ENCODE measurements at places on chromosomes 2 and 18.

- DNase-seq, result no peak
Observed at GRCh38 chr2:176876493-176877103, 336.0 kb upstream of the HNRNPA3 start.

DNA sequence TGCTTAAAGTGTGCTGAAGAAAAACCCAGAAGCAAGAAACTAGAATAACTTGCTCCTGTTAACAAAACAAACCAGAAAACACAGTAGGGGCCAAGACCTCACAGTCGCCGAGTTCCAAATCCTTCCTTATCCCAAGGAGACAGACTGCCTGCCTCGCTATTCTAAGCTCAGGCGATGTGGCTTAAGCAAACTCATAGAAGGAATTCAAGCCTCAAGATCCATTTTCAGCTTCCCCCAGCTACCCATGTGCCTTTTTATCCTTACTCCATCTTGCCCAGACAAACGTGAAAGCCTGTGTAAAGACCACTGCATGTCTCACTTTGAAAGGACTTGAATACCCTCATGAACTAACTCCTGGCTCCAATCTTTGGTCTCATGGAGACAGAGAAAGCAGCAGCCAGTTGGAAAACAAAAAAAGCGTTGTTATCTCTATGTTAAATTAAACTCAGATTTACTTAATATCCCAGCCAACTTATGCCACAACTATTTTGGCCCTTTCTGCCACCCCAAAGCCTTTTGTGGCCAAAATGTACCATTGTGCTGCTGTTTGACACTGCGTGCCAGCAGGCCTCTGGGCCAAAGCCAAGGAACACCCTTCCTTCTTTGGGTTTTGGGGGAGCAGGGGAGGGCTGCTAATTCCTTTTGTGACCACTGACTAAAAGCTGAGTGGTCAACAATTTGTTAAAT, 123.2 kb upstream of the FZD5 start:
- DNase-seq, result no peak

DNA sequence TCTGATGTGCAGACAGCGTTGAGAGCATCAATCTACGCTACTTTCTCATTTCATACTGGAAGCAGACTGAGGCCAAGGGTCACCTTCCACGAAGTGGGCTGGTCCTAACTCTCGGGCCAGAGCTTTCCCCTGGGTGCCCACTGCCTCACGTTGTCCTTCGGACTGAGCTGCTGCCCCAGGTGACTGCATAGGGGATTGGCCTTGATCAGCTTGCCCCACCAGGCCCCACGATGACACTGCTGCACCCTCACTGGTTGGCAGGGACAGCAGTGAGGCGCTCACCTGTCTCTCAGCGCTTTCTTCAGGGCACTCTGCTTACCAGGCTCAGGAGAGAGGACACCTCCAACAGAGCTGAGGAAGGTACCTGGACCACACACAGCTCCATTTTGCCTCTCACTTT, 47.3 kb downstream of the CABLES1 start:
- DNase-seq, result no peak

- peak; percentile 29 for DNase-seq
Observed at GRCh38 chr2:224217233-224217961, 178.3 kb upstream of the SERPINE2 start.

GRCh38 chr2:182883451-182883850, 17.0 kb upstream of the FRZB start:
- peak; percentile 64 for DNase-seq

DNA sequence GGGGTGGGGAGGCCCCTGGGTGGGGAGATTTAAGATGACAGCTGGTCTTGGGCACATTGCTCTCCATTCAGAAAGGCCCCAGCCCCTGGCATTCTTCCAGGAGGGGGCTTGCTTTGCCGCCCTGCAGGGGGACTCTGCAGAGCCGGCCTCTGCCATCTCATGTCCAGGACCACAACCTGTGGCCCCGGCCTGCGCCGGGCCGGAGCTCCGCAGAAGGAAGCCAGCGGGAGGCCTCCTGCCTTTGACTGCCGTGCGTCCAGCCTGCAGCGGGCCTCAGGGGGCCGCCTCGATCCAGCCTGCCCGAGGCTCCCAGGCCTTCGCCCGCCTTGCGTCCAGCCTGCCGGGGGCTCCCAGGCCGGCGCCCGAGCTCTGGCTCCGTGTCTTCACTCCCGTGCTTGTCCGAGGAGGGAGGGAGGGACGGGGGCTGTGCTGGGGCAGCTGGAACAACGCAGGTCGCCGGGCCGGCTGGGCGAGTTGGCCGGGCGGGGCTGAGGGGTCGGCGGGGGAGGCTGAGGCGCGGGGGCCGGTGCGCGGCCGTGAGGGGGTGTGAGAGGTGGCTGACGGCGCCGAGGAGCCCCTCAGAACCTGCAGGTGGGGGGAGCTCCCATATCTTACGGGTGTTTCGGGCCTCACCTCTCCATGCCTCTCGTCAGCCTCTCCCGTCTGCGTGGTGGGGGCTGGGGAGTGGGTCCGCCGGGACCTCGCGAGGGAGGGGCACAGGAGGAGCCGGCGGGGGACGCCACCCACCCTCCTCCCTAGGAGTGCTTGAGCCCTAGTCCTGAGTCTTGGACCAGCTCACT, 20.4 kb downstream of the GPC1 start:
- DNase-seq, result no peak

DNA sequence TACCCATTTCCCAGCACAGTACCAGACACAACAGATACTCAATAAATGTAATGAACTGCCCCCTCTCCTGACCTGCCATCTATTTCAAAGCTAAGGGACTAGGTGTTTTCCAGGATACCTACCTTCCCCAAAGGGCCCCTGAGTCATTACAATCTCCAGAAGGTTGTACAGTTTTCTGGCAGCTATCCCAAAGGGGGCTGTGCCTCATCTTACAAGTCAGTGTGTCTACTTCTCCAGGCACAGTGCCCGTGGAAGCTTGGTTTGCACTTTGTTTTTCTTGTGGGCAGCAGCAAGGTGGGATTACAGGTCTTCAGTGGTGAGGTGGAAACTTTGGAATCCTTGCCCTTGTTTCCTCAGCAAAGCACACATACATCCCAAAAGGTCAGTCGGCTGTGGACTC, 62.8 kb upstream of the CYP26B1 start:
- DNase-seq, result peak; percentile 65

DNA sequence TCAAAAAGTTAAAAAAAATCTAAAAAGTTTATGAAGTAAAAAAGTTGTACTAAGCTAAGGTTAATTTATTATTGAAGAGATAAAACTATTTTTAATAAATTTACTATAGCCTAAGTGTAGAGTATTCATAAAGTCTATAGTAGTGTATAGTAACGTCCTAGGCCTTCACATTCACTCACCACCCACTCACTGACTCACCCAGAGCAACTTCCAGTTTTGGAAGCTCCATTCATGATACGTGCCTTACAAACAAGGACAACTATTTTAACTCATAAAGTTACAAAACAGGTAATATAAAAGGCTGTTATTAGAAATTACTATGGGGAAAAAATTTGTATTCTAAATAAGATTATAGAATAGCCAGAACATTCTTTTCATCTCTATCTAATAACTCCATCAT, 158.9 kb upstream of the FN1 start:
- DNase-seq, result peak; percentile 76

DNA sequence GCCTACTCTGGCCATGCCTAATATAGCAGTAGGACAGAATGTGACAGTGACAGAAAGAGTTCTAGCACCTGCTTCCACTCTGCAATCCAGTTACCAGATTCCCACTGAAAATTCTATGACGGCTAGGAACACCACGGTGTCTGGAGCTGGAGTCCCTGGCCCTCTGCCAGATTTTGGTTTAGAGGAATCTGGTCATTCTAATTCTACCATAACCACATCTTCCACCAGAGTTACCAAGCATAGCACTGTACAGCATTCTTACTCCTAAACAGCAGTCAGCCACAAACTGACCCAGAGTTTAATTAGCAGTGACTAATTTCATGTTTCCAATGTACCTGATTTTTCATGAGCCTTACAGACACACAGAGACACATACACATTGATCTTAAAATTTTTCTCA, 45.2 kb upstream of the TTR start:
- peak; percentile 7 for DNase-seq

DNA sequence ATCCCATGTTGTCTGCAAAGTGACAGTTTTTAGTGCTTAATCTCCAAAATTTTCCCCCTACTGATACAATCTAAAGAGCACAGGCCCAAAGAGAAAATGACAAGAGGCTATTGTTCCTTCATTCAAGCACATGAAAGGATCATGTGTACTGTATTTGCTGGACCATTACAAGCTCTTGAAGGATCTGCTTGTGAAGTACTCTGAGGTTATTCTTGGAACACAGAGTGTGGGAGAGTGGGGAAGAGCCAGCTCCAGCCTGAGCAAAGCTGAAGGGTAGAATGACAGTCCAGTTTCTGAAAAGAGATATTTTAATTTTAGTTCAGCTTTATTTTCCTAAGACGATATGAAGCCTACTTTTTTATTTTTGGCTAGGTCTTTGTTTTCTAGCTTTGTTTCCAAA, 112.2 kb downstream of the GALNT3 start:
- DNase-seq, result no peak

DNA sequence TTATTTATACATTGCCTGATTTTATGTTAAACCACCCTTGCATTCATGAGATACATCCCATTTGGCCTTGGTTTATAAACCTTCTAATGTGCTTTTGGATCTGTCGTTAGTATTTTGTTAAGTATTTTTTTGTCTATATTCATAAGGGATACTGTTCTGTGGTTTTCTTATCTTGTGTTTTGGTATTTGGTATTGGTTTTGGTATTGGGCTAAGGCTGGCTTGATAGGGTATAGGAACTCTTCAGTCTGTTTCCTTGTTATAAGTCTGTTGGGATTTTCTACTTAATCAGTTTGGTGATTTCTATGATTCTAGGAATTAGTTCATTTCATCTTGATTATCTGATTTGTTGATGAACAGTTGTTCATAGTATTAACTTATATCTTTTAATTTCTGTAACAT, 49.2 kb downstream of the RELCH start:
- DNase-seq, result no peak

DNA sequence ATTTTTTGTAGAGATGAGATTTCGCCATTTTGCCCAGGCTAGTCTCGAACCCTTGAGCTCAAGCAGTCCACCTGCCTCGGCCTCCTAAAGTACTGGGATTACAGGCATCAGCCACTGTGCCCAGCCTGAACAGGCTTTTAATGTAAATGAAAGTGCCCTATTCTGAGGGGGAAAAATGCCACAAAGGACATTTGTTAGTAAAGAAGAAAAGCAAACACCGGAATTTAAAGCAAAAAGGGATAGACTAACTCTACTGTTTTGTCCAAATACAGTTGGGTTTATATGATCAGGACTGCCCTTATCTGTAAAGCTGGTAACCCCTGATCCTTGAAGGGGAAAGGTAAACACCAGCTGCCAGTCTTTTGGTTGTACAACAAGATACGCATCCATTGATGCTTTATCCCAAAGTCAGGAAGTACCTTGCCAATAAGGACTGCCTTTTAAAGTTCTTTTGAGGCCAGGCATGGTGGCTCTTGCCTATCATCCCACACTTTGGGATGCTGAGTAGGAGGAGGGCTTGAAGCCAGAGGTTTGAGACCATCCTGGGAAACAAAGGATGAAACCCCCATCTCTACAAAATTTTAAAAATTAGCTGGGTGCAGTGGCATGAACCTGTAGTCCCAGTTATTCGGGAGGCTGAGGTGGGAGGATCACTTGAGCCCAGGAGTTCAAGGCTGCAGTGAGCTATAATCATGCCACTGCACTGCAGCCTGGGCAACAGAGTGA, 13.1 kb downstream of the CLEC4F start:
- DNase-seq, result no peak

DNA sequence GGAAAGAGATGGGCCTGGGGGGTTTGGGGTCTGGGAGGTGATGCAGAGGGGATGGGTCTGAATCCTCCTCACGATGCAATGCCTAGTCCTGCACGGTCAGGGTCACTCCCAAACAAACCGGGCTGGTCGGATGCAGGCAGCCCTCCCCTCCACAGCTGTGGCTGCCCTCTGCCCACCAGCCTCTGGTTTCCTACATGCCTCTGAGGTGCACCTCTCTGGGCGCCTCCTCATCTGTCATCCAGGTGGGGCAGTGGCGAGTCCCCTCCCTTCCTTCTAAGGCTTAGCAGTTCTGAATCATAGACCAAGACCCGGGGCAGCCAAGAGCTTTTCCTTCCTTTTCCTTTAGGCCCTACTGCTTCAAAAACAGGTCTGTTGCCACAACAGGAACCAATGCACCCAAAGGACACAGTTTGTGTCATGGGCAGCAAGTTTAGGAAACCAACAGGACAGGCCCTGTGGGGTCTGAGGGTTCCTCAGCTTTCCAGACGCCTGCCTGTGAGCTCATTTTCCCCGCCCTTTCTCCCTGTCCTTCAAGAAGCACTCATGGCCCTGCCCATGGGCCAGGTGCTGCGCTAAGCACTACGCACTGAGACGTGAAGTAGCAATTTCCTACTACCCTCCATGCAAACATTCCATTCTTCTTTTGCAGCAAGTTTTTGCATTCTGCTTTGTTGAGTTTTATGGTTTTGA, 6.5 kb upstream of the MAL start:
- no peak for DNase-seq

DNA sequence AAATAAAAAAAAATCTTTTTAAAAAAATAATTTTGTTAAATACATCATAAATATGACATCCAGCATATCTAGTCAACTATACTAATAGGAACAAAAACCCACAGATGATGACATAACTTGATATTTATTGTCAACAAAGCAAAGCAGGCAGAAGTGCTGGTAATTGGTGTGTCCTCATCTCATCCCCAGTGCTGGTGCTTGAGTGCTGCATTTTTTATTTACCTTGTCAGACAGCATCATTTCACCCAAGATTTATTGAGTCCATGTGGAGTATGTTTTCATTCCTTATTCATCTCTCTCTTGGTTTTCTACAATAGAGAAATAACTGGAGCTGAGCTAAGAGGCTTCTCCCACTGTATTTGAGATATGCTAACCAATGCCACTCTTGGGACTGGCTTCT, 191.6 kb upstream of the SLC14A2 start:
- no peak for DNase-seq

GRCh38 chr2:104939570-104940217, 85.8 kb downstream of the POU3F3 start:
- DNase-seq, result no peak

DNA sequence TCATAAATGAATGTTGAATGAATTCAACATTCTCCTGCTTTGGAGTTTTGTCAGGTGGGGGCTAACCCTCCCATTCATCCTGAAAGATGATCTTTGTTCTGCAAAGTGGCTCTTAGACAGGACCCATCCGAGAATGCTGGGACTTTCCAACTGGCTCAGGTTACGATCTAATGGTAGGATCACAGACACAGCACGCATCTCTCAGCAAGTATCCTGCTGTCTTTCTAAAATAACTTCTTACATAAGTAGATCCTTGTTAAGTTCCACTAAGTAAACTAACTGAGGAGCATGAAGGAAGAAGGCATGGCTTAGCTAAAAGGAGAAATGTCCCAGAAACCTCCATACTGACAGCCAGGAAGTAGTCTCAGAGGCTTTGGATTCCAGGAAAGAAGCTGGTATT, 23.7 kb downstream of the CYP27A1 start:
- peak; percentile 81 for DNase-seq

- DNase-seq, result peak; percentile 54
Observed at GRCh38 chr2:23385351-23385747, 370 bp downstream of the KLHL29 start.

GRCh38 chr2:41600460-41600859, 447.4 kb upstream of the PKDCC start:
- no peak for DNase-seq

DNA sequence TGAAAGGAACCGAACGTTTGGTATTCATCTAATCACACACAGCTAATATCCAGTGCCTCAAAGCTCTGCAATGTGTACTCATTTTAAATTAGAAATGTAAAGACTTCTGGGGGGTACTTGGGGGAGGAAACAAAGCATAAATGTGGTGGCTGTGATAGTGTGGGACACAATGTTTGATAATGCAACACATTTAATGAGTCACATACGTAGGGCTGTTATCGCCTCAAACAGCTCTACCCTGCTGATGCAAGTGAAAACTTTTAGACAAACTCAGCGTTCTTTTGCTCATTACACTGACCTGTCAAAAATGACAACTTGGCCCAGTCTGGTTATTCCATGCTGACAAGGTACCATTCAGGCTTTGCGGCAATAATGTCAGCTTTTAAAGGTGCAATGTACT, 1227.1 kb upstream of the CELF4 start:
- DNase-seq, result no peak
